ENCODE measurements at places on chromosomes 1 and 21. TPM values are rescaled to one million over a fixed set of nuclear protein-coding genes. Genes with fewer than 3 reads are reported as not detected.

- DNase-seq = no peak
Measured at GRCh38 chr1:48227165-48228013, 4.9 kb downstream of the SLC5A9 start.

Gene LPAR3
- 1.4 TPM for total RNA-seq

DNA sequence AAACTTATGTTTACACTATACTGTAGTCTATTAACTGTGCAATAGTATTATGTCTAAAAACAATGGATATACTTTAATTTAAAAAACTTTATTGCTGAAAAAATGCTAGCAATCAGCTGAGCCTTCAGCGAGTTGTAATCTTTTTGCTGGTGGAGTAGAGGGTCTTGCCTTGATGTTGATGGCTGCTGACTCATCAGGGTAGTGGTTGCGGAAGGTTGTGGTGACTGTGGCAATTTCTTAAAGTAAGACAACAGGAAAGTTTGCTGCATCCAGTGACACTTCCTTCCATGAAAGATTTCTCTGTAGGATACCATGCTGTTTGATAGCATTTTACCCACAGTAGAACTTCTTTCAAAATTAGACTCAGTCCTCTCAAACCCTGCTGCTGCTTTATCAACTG, 234.7 kb upstream of the CSF3R start:
- DNase-seq = no peak

Gene DIO1
- 6.2 TPM for total RNA-seq

DNA sequence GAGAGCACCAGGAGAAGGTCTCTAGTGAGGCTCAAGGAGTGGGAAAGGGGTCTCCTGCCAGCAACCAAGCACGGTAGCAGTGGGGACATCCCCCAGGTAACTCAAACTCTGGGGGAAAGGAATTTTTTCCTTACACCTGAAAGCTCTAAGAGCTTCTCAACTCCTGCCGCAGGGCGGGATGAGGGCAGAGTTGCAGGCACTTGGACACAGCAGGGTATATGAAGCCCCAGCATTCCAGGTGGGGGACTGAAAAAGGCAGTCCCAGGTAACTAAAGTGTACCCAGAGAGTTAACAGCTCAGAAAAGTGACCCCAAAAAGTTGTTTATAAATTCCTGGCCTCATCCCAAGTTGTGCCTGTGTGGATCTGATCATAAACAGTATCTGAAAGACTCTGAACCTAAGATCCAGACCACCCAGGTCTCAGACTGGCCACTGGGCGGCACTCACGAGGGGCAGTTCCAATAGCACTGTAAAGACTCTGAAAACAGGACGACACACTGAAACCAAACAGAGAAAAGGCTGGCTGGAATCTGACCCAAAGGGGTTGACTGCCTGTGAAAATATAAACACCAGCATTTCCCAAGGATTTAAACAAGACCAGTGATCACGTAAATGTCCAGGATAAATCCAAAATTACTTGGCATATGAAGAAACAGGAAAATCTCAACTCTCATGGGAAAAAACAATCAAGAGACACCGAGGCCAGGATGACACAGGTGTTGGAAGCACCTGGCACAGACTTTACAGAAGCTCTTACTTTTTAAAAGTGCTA, 47.5 kb downstream of the HSF2BP start:
- peak; percentile 70 for DNase-seq

GRCh38 chr1:190908691-190909090, 431.0 kb upstream of the BRINP3 start:
- no peak for DNase-seq

GRCh38 chr1:200334661-200335256, 75.1 kb downstream of the ZNF281 start:
- DNase-seq = no peak

Data from mucosa of gallbladder (tissue), 1 donor.